ENCODE measurements at places on chromosomes 12 and 14.

GRCh38 chr14:67522270-67522669 lies 10.8 kb upstream of the PLEKHH1 start:
- no peak for DNase-seq

- DNase-seq = peak; percentile 35
Measured at GRCh38 chr12:24921251-24922038, 27.5 kb downstream of the BCAT1 start.

GRCh38 chr14:68041876-68042354 lies 222.3 kb downstream of the RAD51B start:
- no peak for DNase-seq

DNA sequence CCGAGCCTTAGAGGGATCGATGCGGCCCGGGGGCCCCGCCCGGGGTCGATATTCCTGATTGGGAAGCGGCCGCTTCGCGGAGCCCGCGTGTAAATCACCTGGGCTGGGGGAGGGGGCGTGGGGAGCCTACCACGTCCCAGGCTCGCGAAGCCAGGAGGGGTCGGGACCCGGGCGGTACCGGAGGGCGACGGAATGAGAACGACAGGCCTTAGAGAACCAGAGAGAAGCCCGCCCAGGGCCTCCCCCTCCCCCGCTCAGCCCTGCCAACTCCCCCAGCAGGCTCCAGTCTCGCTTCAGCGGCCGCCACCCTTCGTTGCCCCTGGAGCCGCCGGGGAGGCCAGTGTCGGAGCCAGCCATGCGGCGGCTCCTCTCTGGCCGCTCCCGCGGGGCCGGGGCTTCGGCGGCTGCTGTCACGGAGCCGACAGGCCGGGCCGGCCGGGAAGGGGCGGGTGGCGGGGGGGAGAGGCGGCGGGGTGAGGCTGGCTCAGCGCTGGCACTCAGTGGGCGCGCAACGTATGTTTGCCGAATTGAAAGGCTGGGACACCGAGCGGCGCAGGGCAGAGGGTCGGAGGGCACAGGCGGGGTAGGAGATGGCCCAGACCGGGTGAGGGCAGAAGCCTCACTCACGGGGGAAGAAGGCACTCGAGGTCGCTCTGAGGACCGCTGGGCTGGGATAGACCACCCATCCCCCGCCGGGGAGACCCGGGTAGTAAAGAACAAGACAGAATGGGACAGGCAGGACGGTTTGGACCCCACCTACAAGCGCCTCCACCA lies 1.4 kb upstream of the DNAJC22 start:
- no peak for DNase-seq

GRCh38 chr14:40003773-40004172 lies 571.5 kb upstream of the FBXO33 start:
- no peak for DNase-seq

GRCh38 chr12:104866291-104866690 lies 91.8 kb downstream of the SLC41A2 start:
- no peak for DNase-seq

DNA sequence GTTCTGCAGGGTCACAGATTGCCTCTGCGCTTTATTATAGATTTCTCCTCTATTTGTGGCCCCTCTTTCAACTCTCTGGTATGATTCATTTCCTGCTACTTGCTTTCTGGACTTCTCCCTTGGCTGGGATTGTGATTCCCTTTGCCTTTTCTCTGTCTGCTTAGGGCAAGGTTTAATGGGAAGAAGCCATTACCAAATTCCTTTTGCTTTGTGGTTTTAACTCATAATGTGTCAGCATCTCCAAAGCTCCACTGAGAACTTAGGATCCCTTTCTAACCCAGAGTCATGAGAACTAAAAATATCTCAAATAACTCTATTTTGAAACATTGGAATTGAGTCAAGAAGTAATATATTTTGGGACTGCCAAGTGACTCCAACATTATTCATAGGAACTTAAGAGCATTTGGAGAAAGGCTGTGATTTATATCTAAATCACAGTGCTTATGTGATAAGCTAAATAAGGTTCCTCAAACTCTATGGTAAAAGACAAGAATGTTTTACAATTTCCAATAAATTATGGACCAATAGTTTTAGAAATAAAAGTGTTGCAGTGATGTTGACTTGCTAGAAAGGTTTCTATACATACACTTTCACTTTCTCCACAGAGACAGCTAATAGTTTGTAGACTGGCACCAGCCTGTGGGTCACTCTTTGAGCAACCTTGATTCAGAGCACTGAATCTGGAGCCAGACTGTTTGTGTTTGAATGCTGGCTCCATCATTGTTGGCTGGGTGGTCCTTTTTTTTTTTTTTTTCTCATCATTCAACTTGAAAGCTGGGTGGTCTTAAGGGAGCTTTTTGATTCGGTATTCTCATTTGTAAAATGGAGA lies 93.9 kb downstream of the DACT1 start:
- no peak for DNase-seq

DNA sequence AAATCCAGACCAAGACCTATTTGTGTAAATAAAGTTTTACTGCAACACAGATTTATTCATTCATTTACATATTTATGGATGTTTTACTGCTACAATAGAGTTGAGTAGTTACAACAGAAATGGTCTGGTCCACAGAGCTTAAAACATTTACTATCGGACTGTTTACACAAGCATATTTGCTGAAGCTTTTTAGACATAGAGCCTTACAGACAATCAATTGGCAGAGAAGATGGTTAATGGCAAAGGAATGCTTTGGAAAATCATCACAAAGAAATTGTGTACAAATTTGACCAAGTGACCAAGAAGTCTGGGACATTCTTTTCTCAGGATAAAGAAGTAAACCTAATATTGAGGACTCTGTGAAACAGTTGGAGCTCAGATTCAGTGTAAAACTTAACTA lies 504.3 kb downstream of the SLC16A7 start:
- no peak for DNase-seq

- DNase-seq = no peak
Measured at GRCh38 chr12:62714181-62714773, 220.7 kb downstream of the PPM1H start.

DNA sequence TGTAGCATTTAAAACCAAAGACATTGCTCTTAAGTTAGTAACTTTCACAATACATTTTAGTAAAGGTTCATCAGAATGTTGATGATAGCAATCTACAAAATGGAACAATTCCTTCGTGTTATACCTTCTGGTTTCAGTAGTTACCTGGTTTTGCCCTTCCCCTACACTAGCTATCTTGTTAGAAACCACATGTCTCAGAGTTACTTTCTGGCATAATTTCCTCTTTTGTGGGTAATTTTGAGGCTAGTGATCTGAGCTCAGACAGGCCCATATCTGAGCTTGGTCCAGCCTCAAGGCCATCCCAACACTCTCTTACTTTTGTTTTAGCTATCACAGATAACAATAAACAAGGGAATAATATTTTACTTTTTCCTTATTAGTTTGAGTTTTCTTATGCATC lies 196.9 kb downstream of the KITLG start:
- DNase-seq = no peak

DNA sequence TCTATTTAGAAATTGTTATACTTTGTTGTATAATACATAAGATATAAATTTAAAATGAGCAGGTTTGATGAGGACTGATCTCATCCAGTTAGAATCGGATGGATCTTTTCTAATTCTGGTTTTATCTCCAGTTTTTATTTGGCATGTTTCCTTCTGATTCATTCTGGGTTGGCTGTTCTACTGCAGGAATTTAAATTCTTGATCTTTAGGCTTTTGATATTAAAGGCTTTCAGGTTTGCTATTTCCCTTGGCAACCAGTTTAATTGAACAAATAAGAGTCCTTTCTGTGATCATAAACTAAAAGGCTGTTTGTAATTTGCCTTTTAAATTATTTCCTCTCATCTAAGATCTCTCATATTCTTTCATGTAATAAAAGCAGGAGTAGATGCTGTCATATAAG lies 83.4 kb downstream of the PDE6H start:
- DNase-seq = no peak

DNA sequence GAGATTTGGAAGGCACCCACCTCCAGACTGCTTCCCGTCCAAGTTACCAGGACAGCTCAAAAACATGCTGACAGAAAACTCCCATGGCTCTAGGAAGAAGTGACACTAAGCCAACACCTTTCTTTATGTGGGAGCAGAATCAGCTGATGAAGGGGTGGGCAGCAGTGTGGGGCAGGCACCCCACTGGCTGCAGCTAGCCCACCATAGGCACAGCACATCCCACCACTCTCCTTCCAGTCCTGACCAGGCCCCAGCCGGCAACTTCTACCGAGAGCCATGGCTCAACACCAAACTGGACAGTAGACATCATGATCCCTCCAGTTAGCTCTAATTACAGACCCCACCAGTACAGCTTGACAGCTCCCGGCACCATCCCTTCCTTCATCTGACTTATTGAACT lies 45.0 kb downstream of the SH2B3 start:
- DNase-seq = no peak

DNA sequence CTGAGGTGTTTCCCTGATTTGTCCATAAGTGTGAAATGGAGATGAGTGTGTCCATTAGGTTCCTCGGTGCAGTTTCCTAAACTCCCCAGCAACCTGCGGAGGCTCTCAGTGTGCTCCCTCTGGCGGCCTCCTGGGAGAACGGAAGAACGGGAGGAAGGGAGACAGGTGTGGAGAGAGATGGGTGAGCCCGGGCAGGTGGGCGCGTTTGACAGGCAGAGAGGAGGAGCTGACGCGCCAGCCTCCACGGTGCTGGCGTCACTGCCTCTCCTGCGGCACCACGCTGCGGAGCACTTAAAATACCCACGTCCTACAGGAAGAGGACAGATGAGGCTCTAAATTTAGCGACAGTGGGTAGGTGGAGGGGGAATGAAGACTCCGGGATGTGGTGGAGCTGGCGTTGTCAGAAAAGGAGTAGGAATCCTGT lies 26.8 kb upstream of the PEX5 start:
- peak; percentile 25 for DNase-seq

DNA sequence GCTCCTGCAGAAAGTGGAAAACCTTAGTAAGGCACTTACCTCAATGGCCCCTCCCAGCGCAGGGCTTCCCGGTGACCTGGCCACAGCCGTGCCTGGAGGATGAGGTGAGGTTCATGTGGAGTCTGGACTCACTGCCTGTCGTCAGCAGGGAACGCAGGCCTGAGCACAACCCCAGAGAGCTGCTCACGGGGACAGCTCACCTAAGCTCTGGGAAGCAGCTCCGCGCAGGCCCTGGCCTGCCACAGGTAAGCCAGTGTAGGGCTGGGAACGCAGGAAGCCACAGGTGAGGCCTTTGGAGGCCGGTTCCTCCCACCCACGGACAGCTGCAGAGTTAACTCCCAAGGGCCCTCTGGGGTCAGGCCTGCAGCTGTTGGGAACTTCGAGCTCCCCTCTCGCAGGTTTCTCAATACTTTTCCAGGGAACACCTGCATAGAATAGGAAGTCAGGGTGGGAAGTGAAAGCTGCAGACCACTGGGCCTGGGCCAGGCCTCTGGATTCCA lies 32.7 kb downstream of the ANAPC7 start:
- DNase-seq = no peak

- no peak for DNase-seq
Measured at GRCh38 chr12:102765736-102766135, 151.3 kb downstream of the PAH start.

- DNase-seq = peak; percentile 11
Measured at GRCh38 chr12:118645219-118645618, 268.9 kb downstream of the SUDS3 start.

DNA sequence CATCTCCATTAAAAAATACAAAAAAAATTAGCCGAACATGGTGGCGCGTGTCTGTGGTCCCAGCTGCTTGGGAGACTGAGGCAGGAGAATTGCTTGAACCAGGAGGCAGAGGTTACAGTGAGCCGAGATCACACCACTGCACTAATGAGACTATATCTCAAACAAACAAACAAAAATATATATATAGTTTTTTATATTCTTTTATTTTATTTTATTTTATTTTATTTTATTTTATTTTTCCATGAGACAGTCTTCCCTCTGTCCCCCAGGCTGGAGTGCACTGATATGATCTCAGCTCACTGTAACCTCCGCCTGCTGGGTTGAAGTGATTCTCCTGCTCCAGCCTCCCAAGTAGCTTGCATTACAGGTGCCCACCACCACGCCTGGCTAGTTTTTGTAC lies 79.5 kb downstream of the IRF2BPL start:
- DNase-seq = no peak

DNA sequence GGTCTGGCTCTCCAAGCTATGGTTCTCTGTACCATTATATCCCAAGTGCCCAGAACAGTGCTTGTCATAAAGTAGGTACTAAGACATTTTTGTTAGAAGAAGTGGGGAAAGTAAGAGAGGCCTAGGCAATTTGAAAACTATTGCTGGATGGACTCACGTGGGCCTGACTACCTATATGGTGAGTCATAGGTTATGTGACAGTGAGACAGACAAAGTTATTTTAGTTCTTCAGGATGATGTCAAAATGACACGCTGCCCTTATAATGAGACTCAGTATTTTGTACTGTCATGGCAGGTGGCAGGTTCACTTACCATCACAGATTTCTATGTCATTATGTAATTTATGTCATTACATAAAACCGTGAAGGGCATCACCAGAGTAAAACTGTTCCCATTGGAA lies 53.1 kb downstream of the PARP11 start:
- DNase-seq = no peak

GRCh38 chr14:67704484-67705089 lies 2.9 kb downstream of the RDH12 start:
- peak; percentile 60 for DNase-seq

DNA sequence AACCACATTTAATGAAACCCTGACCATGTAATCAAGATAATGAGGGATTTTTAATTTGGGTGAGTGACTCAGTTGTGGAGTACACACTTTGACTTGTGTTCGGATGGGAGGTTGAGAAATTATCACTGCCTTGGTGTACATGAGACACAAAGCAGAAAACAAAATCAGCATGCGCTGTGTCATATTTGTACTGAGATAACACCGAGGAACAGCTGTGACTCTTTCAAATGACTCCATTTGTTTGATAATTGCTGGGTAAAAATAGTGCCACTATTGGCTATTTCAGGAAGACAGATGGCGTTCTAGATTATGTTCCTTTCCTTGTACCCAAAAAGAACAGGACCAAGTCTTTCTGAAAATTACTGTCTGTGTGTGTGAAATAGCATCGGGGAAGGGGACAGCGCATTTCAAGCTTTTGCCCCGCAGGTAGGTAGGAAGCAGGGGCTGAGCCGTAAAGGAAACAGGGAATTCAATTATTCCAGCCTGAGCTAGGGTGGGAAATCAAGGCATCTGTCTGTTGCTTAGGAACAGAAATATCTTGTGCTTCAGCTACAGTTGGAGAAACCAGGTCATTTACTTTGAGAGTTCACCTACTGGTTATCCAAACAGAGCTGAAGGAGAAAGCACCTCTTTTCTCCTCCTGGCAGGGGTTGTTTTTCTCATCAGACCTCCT lies 114.3 kb downstream of the SNAPC1 start:
- DNase-seq = peak; percentile 8

All from activated CD4-positive, alpha-beta T cell treated with anti-CD3 and anti-CD28 coated beads, Interleukin-2, Interleukin-6, amounts not matched to agents 100 ng/mL and 50 ng/mL, durations not matched to agents 16 hours and 8 hours (primary cell).